ENCODE measurements at places on chromosomes 7 and 10.

GRCh38 chr7:123557016-123557397, 611 bp downstream of the NDUFA5 start:
- DNase-seq = no peak

DNA sequence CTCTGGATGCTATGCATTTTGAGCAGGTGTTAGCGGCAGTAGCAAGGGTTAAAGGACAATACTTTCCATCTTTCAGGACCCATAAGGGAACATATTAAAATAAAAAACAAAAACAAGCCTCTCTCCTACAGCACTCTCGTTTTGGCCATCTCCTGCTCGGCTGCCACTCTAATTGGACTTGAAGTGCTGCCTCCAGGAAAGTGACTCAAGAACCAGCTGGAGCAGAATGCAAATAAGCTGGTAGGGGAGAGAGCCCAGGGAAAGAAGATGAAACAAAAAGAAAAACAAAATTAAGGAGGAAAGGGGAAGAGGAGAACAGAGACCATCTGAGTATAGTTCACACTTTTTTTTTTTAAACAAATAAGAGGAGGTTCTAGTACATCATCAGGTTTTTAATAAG, 65.6 kb downstream of the HBP1 start:
- no peak for DNase-seq

GRCh38 chr7:114711241-114711640, 210.7 kb upstream of the MDFIC start:
- DNase-seq = no peak

DNA sequence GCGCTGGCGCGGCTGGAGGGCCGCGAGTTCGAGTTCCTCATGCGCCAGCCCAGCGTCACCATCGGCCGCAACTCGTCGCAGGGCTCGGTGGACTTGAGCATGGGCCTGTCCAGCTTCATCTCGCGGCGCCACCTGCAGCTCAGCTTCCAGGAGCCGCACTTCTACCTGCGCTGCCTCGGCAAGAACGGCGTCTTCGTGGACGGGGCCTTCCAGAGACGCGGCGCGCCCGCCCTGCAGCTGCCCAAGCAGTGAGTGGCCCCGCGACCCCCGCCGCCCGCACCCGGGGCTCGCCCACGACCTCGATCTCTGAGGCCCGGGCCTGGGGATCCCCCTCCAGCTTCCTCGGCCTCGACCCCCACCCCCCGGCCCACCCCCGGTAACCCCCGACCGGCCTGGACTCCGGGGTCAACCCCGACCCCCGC, 537 bp downstream of the FOXK1 start:
- peak; percentile 76 for DNase-seq

- no peak for DNase-seq
Observed at GRCh38 chr7:147605323-147605722, 985.2 kb upstream of the C7orf33 start.

GRCh38 chr7:36366005-36366717, 23.5 kb upstream of the ANLN start:
- no peak for DNase-seq

DNA sequence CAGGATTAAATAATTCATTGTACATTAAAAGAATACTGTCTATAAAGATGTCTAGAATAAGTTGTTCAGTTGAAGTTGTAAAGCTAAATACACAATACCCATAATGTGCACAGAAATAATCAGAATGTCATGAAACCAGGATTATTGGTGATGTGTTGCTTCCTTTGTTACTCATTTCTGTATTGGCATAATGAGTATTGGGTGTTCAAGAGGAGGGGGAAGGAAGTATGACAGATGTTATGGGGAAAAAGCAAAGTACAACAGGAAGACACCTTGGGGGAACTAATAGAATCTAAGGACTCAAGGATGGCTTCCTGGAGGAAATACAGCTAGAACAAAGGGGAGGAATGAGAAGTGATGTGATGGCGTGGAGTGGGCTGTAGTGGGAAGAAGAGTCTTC, 15.0 kb downstream of the ANKRD1 start:
- DNase-seq = no peak

GRCh38 chr7:24337180-24337579, 53.2 kb downstream of the NPY start:
- no peak for DNase-seq

DNA sequence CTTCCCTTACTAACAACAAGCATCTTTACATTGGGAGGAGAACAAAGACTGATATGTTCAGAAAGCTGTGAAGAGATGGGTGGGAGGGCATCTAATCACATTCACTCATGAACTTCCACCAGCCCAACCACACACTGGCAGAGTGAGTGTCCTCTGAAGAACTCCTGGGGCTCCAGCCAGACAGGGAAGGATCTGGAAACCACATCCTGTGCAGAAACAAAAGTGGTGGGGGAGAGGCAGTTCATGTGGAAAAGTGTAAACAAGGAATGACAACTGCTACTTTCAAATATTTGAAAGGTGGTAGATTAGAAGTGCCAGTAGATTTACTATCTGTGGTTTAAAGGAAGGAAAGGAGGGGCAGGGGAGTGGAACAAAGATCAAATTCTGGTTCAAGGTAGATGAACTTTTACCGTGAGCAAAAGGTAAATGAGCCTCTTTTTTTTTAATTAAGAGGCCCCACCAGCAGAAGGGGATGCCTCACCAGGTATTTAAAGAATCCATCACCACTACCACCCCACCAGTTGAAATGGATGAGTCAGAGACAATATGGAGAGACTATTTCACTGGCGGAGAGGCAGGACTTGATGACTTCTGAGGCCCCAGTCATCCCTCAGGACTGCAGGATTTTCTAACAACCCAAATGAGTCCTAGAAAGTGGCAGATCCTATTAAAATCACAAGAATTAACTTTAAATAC, 34.5 kb downstream of the GOT1 start:
- peak; percentile 97 for DNase-seq

Measured in SW480 (cell line).